CD4-positive, alpha-beta T cell treated with Interleukin-15 for 1 hour (primary cell): ENCODE measurements at places on chromosomes 7 and 10.

DNA sequence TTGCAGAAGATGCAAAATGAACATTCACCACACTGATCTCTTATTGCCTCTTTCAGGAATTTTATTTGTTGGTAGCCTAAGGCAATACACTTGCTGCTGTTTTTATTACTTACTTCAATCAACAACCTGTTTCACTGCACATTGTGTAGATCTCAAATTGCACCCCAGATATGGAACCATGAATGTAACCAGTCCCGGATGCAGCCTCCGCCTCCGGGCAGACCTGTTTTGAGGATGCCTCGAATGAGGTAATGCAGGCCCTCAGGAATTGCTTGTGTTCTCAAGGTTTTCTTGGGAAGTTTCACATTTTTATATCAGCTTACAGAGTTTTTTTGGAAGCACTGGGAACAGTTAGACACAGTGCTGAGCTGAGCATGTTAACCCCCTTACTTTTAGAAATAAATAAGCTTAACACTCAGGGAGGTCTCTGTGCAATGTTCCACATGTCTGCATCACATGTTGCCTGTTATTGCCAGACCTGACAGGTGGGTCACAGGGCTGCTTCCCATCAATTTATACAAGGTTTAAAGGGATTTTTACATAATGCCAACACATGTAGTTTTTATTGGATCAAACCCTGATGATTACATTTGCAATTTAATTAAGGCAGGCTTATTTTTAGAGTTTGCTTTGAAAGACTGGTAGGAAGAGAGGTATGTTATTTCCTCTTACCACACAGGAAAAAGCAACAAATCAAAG, 193.1 kb upstream of the POM121L12 start:
- no peak for DNase-seq

- DNase-seq = no peak
These were observed 125.9 kb upstream of the LYZL2 start for GRCh38 chr10:30755441-30755953.

DNA sequence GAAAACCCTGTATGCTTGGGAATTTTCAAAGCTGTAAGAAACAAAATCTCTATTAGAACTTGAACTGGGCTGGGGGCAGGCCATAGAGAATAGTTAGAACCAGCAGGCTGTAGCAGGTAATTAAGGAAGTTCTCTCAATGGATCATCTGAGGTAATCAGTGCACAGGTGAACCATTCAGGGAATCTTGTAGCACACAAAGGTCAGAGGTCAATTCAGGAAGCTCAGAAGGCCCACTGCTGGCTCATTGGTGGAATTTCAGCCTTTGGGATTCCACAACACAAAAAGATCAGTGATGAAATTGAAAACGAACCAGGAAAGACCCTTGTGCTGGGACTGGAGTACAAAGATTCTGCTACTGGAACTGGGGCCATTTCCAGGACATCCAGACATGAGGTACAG, 82.0 kb downstream of the TMEM168 start:
- DNase-seq = no peak

DNA sequence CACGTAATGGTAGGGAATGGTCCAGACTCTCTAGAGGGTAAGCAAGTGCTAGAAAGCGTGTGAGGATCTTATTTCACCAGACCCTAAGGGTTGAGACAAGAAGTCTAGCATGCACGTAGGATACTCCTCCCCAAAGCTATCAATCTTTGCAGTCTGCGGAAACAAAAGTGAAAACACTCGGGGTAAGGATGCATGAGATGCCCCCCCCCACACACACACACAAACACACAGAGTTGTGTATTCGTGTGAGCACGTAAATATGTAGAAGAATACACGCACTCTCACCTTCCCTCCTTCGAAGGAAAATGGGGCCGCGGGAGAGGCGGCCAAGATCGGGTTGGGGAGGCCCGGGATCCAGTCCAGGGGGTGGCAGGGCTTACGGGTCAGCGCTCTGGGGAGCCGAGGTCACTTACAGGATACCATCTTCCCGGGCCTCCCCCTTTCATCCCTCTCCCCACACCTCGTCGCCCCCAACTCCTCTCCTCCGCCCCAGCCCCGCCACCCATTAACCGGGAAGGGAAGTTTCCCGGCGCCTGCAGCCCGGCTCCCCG, 455 bp downstream of the CUL2 start:
- DNase-seq = no peak

DNA sequence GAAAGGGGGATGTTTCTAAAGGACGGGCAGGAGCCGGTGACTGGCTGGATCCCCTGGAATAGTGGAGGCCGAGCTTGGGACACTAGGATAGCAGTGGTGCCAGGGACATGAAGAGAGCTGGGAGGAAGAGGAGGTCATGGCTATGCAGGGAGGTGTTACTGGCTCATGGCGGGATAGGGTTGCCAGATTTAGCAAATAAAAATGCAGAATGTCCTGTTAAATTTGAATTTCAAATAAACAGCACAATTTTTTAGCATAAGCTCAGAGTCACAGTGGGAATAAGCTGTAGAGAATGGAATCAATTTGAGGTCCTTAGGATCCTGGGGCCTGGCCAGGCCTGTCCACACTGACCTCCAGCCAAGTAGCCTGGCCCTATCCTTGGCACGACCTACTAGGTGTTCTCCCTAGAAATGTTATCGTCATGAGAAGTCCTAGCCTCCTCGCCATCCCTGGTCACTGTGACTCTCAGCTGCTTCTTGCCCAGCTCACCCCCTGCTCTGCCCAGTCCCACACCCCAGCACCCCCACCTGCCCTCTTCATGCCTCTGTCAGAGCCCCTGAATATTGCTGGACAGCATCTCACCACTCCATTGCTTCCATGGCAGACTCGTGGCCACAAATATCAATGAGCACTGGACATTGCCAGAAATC, 7.6 kb upstream of the KCP start:
- DNase-seq = no peak
